ENCODE measurements at places on chromosomes 2 and 18.
A peak's percentile ranks its signal among the peaks of the same experiment; 100 is the strongest.

GRCh38 chr2:69625078-69625795, 18.3 kb downstream of the AAK1 start:
- DNase-seq = no peak

- DNase-seq = peak; percentile 95
Measured at GRCh38 chr2:200039724-200040650, 84.6 kb downstream of the MAIP1 start.

DNA sequence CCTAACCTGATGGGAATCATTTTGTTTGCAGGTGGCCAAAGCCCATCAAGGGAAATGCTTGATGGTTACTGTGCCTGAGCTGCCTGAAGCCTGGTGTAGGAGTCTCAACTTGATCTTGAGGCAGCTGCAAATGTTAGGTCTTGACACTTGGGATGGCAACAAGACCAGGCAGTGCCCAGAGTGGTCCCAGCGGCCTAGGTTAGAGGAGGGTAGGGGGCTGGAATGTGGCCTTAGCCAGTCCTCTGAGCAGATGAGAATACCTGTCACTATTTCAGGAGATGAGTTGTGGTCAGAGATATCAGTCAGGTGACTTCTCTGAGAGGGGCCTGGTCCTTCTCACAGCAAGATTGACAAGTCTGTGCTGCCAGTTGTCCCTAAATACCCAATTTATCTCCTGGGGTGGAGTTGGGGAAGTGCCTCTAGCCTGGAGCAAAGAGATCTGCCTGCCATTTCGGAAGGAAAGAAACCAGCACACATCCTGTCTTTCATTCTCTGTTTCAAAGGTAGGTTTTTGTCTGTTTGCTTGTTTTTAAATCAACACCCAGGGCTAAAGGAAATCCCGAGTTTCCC, 13.4 kb downstream of the SPTBN1 start:
- no peak for DNase-seq

- no peak for DNase-seq
Measured at GRCh38 chr2:7744827-7745226, 827.6 kb downstream of the RNF144A start.

GRCh38 chr2:181662287-181662686, 5.4 kb upstream of the CERKL start:
- DNase-seq = no peak

GRCh38 chr2:106028192-106028591, 165.9 kb downstream of the UXS1 start:
- DNase-seq = no peak

- no peak for DNase-seq
Measured at GRCh38 chr2:102126660-102127059, 15.9 kb upstream of the IL1R1 start.

- no peak for DNase-seq
Measured at GRCh38 chr2:160701822-160702221, 208.2 kb upstream of the RBMS1 start.

GRCh38 chr18:59268721-59269562, 4.3 kb downstream of the RAX start:
- no peak for DNase-seq

DNA sequence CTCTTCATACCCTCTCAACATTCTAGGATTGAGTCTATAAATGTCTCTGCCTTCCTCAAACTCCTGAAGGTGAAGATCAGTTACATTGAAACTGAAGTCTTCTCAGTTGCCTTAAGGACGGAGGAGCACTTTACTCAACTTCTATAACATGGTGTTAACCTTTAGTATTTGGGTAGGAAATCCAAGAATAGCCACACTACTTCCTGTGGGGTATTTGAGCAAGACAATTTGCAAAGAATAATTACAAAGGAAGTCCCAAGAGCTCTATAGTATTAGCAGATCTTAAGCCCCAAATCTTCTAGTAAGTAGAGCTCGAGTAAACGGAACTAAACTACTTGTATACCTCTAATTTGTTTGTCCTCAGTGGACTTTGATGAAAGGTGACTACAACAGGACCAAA, 80.9 kb downstream of the SP100 start:
- DNase-seq = no peak

DNA sequence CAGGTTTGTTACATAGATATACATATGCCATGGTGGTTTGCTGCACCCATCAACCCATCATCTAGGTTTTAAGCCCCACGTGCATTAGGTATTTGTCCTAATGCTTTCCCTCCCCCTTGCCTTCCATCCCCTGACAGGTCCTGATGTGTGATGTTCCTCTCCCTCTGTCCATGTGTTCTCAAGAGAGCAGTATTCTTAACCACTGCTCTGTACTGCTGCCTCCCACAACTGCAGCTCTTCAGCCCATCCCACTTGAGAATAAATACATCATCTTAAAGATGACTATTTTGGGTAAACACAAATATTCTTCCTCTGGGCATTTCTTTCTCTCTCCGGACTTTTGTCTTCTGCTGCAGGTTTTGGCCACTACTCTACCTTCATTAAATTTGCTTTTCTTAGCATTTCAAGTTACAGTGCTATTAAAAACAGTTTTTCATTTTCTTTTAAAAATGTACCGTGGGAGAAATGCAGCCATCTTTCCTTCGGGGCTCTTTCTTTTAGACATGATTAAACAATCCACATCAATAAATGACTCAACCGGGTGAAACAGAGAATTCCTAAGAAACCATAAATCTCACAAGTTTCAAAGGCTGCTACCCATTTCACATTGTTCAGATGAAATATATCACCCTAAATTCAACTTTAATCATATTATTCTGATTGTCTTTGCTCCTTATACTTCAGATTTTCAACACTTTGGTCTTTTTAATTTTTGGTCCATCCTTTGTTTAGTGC, 323.4 kb downstream of the GALNT13 start:
- DNase-seq = no peak

GRCh38 chr2:182639971-182640370, 76.1 kb upstream of the DNAJC10 start:
- no peak for DNase-seq

DNA sequence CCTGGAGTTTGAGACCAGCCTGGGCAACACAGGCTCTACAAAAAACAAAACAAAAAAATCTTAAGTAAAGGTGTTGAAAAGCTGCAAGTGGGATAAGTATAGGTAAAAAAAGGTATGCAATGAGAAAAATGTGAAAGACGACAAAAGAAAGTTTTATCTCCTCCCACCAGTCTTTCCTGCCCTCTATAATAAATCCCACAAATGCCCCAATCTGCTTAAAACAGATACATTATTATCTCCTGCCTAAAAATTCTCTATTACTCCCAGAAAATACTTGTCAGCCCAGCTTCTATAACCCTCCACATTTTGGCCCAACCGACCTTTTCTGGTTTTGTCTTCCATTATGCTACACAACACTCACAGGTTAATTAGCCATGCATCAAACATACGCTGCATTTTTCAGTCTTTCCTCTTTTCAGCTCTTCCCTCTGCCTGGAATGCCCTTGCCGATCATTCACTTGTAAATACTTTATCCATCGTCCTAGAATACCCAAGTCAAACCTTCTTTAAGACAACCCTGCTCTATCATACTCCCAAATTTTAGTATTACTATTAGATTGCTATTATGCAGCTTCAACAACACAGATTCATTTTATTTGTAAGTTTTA, 10.8 kb downstream of the ASXL2 start:
- DNase-seq = no peak

DNA sequence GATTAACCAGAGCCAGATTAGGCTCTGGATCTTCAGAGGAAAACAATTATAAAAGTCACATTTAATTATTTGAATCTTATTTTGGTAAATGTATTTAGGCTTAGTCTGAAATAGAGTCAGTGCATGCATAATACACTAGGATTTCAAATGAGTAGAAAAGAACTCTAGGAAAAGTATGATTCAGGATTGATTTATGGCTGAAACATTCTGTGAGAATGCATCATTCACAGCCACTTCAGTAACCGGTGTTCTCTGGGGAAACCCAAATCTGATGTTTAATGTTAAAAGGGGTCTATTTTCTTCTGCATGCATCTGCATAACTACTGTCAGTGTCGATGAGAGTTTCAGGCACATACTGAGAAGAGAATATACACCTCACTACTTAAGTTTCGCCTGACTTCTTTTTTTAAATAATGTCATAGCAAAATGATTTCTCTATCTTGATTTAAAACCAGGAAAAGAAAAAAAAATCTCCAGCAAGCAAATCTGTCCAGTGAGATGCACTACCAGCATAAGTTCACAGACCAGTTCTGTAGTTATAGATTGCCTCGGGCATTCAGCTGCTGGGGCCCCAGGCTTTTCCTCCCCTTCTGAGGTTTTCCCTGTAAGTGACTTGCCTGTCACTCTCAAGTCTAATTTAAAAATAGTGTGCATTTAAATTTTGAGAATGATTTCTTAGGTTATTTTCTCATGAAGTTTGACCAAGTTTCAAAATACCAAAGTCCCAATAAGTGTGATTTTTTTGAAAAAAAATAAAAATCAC, 501.5 kb downstream of the NR4A2 start:
- no peak for DNase-seq

- no peak for DNase-seq
Measured at GRCh38 chr2:196499686-196500085, 139.8 kb upstream of the CCDC150 start.

DNA sequence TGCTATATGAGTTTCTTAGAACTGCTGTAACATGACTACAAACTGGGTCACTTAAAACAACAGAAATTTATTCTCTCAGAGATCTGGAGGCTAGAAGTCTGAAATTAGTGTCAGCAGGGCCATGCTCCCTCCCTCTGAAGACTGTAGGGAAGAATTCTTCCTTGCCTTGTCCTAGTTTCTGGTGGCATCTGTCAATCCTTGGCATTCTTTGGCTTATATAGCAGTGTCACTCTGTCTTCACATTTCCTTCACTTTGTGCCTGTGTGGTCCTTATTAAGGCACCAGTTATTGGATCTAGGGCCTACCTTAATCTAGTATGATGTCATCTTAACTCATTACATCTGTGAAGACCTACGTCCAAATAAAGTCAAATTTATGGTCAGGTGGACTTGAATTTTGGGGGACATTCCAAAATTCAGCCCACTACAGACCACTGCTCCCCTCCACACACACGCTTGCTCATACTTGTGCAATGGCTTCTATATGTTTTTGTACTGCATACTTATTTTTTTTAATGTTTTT, 7.6 kb downstream of the ZC3H15 start:
- DNase-seq = no peak

- DNase-seq = no peak
Measured at GRCh38 chr18:2306606-2307005, 264.7 kb downstream of the METTL4 start.

DNA sequence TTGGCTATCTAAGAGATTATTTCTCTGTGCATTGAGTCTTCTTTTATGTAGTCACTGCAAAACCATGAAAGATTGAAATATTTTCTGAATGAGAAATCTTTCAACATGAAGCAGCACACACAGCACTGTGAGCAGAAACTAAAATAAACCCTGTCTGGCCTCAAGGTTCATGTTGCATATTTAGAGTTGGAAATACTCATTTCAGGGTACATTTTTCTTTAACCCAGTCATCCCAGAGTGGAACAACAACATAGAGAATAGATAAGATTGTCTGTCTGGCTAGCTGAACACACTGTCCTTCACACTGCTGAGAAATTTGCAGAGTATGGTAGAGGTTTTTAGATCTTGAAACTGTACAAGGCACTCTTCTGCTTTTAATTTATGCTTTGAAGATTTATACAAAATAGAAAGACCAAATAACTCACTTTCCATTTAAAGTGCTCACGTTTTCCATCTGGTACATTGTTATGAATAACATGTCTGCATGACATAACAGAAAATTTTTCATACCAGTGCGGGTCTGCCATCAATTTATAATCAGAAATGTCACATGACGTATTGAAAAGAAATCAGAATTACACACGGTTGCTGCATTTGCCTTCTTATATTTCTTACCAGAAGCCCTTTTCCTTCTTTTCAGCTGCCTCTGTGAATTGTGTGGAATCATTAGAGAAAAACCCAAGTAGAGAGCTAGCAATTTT, 25.0 kb upstream of the FN1 start:
- DNase-seq = no peak

- DNase-seq = no peak
Measured at GRCh38 chr2:12479065-12479601, 237.6 kb upstream of the TRIB2 start.

DNA sequence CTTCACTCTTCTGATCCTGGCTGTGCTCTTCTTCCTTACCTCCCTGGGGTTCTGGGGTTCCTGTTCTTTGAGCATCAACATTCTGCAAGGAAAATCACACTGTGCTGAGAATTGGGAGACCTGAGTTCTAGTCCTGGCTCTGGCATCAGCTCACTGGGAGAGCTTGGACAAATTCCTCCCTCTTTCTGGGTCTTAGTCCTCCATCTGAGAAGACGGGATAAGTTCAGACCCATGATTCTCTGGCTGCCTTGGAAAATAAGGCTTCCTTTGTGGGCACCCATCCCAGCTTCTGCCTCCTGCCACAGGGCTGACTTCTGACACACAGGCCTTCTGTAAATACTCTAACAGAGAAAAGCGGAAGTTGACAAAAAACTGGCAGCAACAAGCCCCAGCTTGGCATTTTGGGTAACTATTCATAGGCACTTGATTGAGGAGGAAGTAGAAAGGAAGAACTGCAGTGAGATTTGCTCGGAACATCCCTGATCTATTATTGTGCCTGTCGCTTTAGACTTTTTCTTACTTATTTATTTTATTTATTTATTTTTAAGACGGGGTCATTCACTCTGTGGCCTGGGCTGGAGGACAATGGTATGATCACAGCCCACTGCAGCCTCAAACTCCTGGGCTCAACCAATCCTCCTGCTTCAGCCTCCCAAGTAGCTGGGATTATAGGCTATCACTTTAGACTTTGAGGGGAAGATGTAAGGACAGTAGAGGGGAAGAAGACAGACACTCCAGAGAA, 7.9 kb downstream of the PCBP1 start:
- DNase-seq = no peak

DNA sequence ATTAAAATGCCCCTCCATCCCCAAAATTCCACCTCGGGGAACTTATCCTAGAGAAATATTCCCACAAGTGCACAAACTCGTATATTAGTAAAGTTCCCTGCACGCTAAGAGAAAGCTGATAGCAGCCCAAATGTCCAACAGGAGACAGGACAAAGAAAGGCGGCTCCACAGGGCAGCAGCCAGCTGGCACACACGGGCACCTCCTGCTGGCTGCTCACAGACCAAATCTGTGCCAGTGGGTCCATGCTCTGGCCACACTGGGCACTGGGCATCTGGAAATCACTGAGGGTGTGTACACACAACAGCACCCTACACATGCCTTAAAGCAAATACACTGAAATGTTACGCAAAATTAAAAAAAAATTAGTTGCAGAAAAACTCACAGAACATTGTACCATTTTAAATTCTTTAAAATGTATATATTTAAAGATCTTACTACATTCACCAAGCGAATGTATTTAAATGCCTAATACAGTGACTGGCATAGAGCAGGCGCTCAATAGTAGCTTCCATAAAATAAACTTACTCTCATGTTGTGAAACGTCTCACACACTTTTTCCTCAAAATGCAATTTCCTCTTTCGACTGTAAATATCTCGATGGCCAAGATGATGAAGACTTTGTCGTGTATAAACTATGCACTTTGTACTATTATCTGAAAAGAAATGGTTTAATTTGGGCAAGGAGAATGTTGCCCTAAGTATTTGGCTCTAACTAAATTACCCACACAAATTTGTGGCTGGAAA, 19.4 kb downstream of the ZNF516 start:
- no peak for DNase-seq

GRCh38 chr2:18455236-18455862, 105.1 kb downstream of the RDH14 start:
- DNase-seq = no peak
